ENCODE measurements at places on chromosomes 6 and 20.

DNA sequence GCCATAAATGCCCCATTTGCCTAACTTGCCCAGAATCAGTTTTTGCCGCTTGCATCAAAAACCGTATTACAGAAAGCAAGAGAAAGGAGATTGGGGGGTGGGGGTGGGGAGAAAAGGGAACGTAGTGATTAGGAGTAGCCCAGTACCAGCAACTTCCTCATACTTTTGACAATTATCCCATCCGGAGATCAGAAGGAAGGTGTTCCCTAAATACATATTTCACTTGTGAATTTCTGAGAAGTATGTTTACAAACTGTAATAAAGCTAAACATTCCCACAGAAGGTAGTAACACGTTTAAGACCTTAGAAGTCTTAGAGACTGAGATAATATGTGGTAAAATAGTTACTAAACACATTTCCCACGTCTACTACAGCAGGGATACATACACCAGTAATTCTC lies 14.5 kb downstream of the PREP start:
- peak overlapping the region; percentile 66 for H3K27ac ChIP-seq
- no peak for DNase-seq
- H3K4me3 ChIP-seq: no peak overlapping the region
- H3K36me3 ChIP-seq: peaks cover 17% of the 10 kb centered on the region
- H3K27me3 ChIP-seq: no peaks in the 10 kb centered on the region

- H3K4me3 ChIP-seq: no peak overlapping the region
- no peak for DNase-seq
- no peaks in the 10 kb centered on the region for H3K36me3 ChIP-seq
- H3K27me3 ChIP-seq: peaks cover 2% of the 10 kb centered on the region
These were observed 27.7 kb upstream of the FBXL4 start for GRCh38 chr6:98975421-98975820.

DNA sequence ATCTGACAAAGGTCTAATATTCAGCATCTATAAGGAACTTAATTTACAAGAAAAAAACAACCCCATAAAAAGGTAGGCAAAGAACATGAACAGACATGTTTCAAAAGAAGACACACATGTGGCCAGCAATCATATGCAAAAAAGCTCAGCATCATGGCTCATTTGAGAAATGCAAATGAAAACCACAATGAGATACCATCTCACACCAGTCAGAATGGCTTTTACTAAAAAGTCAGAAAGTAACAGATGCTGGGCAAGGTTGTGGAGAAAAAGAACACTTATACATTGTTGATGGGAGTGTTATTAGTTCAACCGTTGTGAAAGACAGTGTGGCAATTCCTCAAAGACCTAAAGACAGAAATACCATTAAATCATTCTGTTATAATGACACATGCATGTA lies 289.9 kb upstream of the MMS22L start:
- no peaks in the 10 kb centered on the region for H3K27me3 ChIP-seq
- H3K36me3 ChIP-seq: no peaks in the 10 kb centered on the region
- H3K27ac ChIP-seq: no peak overlapping the region

DNA sequence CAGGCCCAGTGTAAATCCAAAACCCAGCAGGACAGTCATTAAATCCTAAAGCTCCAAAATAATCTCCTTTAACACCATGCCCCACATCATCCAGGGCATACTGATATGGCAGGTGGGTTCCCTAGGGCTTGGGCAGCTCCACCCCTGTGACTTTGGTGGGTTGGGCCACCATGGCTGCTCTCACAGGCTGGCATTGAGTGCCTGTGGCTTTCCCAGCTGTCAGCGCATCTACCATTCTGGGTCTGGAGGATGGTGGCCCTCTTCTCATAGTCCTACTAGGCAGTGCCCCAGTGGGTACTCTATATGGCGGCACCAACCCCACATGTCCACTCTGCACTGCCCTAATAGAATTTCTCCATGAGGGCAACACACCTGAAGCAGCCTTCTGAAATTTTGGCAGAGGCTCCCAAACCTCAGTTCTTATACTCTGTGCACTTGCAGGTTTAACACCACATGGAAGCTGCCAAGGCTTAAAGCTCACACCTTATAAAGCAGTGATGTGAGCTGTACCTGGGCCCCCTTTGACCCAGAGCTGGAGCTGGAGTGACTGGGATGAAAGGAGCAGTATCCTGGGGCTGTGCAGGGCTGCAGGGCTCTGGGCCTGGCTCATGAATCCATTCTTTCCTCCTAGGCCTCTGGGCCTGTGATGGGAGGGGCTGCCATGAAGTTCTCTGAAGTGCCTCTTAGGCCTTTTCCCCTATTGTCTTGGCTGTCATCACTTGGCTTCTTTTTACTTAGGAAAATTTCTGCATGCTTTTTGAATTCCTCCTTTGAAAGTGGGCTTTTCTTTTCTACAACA lies 765.5 kb upstream of the EPHA7 start:
- no peak overlapping the region for H3K4me3 ChIP-seq
- no peak overlapping the region for H3K27ac ChIP-seq
- no peaks in the 10 kb centered on the region for H3K4me1 ChIP-seq
- no peak for DNase-seq

GRCh38 chr6:129006724-129007514 lies 124.0 kb downstream of the LAMA2 start:
- no peak for DNase-seq
- peaks cover 22% of the 10 kb centered on the region for H3K4me1 ChIP-seq
- no peak overlapping the region for H3K4me3 ChIP-seq
- no peaks in the 10 kb centered on the region for H3K36me3 ChIP-seq
- peak overlapping the region; percentile 23 for H3K27ac ChIP-seq
- H3K27me3 ChIP-seq: no peaks in the 10 kb centered on the region

DNA sequence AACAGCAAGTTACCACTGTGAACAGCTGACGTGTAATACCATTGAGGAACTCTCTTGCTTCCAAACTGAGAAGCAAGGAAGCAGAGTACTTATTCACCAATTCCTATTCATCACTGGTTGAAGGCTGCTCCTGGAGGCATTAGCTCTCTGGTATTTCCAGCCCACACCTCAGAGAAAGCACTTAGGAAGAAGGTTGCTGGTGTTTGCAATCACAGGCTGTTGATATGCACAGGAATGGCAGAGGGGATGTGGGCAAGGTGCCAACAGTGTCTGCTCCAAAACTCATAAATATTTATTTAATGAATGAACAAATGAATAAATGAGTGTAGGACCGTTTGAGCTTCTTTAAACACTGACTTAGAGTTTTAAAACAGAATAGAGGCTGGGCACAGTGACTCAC lies 6.9 kb upstream of the RRBP1 start:
- peak overlapping the region; percentile 37 for H3K27ac ChIP-seq
- H3K4me1 ChIP-seq: peaks cover 17% of the 10 kb centered on the region
- H3K36me3 ChIP-seq: no peaks in the 10 kb centered on the region
- peak; percentile 54 for DNase-seq
- peaks cover 26% of the 10 kb centered on the region for H3K27me3 ChIP-seq

DNA sequence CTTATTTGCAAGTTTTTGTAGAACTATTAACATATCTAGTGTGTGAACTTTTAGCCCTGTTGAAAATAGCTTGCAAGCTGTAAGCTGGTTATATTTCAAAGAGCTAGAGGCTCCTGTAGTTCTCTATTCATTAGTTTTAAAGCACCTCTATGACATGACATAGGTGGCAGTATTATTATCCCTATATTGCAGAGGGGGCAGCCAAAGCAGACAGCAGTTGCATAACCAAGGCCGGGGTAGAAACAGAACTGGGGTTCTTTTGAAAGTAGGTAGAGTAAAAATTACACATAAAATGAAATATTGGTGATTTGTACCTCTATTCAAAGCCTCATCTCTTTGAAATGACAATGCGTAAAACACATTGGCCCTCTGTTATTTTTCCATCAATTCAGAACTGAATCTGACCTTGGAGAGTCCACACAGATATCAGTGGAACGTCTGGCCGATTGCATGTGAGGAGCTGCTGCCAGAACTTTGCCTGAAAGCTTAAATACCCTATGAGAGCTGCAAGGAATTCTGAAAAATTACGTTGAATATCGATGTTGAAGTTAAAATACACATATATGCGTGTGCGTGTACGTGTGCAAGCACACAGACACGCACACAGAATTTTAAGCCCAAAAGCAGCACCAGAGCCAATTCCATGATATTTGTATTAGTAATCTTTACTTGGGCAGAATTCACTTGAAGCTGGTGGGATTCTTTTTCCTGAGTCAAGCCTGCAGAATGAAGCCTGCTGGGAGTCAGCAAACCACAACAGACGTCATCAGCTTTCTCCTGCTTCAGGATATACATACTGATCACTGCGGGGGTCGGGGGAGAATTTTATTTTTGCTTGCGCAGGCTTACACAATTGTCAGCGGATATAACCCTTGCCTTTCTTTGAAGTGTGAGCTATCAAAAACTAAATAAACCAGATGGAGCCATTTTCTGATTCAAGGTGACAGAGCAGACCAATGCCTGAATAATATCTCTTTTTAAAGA lies 163.2 kb downstream of the PDE7B start:
- H3K27me3 ChIP-seq: no peaks in the 10 kb centered on the region
- H3K36me3 ChIP-seq: peaks cover 2% of the 10 kb centered on the region
- DNase-seq: no peak
- H3K4me1 ChIP-seq: peaks cover 42% of the 10 kb centered on the region
